Activated CD8-positive, alpha-beta memory T cell treated with anti-CD3 and anti-CD28 coated beads, Interleukin-2, amount 50 U/mL, for 48 hours (primary cell): ENCODE measurements at places on chromosomes 12 and 14.

- DNase-seq = peak; percentile 79
Measured at GRCh38 chr12:54413284-54414190, 5.5 kb downstream of the ITGA5 start.

- no peak for DNase-seq
Measured at GRCh38 chr12:89157413-89157812, 194.9 kb downstream of the DUSP6 start.

DNA sequence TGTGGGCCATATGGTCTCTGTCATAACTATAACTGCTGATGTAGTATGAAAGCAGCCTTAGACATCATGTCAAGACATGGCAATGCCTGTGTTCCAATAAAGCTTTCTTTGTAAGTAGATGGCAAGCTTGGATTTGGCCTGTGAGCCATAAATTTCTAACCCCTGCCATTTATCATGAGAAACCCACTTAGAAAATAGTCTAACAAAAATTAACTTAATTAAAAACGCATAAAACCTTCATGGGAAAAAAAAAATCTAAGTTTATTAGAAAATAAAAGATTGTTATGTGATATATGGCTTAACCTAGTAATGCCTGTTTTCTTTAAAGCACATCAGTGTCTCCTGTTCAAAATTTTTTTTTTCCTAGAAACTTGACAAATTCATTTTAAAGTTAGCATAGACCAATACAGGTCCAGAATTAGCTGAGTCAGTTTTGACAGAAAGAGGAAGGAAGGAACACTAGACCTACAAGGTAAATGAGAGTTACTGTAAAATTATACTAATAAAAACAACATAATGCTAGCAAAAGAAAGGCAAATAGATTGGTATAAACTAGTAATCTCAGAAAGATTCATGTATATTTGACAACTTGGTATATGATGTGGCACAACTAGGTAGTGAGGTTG is 68.2 kb downstream of the USP15 start:
- no peak for DNase-seq

DNA sequence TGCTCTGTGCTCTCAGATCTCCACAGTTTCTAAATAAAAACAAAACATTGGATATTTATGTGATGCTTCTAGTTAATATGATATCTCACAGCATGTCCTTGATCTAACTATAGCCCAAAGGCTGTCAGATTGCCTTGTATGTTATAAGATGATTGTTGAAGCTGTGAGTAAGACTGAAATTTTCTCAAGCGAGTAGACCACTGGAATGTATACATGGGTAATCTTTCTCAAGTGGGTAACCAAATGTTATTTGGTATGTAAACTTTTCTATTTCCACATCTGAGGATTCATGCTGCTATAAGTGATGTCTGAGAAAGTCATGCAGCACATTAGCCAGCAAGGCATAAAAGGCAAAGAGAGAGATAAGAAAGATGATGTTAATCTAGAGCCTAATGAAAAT is 886.7 kb downstream of the NRXN3 start:
- no peak for DNase-seq

- DNase-seq = no peak
Measured at GRCh38 chr12:105912882-105913678, 225.7 kb downstream of the NUAK1 start.

DNA sequence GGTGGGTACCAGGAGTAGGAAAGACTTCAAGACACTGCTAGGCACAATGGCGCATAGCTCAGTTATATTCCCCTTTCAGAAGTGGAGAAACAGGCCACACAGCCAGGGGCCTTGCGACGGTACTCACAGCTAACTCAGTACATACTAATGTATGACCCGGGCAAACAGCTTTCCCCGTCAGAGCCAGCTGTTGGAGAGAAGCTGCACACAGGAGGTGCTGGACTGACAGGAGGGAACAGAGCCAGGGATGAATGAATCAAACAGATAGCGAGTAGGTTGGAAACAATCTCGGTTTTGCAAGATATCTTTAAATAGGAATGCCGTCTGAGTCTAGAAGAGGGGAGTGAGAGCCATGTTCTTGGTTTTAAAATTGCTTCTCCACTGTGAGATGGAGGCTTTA is 45.5 kb downstream of the PRIMA1 start:
- DNase-seq = no peak

- DNase-seq = no peak
Measured at GRCh38 chr14:81144824-81145603, 75.7 kb downstream of the GTF2A1 start.

DNA sequence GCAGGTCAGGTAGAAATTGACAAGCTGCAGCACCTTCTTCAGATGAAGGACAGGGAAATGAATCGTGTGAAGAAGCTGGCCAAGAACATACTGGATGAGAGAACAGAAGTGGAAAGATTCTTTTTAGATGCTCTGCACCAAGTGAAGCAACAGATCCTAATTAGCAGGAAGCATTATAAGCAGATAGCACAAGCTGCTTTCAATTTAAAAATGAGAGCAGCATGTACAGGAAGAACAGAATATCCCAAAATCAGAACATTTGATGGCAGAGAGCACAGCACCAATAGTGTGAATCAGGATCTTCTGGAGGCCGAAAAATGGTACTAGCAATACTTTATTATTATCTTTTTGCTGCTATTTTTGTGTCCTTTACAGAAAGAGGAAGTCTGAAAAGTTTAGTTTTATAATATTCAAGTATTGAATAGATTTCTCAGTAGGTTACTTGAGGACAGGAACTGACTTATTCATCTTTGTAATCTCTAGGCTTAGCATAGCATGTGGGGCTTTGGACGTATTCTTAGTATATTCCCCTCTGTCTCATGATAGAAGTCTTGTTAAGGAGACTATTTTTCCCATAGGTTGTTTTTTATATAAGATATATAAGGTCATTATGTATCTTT is 30.8 kb downstream of the BBOF1 start:
- DNase-seq = no peak

GRCh38 chr14:68367536-68367935 is 425.3 kb downstream of the ZFP36L1 start:
- DNase-seq = no peak

GRCh38 chr14:41130274-41130673 is 476.4 kb upstream of the LRFN5 start:
- no peak for DNase-seq

DNA sequence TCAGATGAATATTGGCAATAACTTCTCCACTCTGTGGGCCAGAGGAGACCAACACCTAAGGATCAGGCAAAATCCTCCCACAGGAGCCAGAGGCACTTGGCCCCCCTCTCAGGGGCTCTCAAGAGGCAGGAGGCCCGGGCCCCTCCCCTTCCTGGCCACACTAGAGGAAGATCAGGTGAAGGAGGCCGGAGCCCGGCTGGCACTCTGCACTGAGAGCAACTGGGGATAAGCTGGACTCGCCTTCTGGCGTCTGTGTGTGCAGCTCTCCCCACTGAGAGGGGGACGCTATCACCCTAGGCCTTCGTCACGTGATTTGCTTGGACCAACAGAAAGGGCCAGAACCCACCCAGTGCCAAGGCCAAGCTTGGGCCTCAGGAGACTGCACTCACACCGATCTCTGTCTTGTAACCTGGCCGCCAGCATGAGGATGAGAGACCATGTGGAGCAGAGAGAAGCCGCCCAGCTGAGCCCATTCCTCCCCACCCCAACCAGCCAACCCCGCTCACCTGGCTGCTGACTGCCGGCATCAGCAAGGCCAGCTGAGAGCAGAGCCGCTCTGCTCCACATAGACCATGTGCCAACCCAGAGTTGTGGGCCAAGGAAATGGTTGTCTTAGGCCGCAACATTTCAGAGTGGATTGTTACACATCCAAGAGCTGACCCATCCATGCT is 64.0 kb downstream of the NOC4L start:
- DNase-seq = no peak

DNA sequence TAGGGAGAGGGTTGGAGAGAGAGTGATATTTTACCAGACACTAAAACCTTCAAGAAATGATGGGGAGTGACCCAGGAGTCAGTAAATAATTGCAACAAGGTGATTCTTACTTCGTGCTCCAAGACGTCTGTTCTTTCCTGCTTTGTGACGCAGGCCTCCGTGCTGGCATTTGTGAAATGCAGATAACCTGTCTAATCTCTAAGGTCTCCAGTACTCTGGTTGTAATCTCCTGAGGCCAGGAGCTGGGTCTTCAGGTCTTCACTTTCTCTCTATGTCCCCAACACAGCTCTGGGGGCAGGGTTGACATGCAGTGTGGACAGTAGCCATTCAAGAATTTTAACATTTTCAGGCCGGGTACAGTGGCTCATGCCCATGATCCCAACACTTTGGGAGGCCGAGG is 53.1 kb downstream of the CD9 start:
- DNase-seq = no peak

- DNase-seq = no peak
Measured at GRCh38 chr12:26773313-26774104, 59.5 kb downstream of the ITPR2 start.
